ENCODE measurements at places on chromosomes 13 and 19.

DNA sequence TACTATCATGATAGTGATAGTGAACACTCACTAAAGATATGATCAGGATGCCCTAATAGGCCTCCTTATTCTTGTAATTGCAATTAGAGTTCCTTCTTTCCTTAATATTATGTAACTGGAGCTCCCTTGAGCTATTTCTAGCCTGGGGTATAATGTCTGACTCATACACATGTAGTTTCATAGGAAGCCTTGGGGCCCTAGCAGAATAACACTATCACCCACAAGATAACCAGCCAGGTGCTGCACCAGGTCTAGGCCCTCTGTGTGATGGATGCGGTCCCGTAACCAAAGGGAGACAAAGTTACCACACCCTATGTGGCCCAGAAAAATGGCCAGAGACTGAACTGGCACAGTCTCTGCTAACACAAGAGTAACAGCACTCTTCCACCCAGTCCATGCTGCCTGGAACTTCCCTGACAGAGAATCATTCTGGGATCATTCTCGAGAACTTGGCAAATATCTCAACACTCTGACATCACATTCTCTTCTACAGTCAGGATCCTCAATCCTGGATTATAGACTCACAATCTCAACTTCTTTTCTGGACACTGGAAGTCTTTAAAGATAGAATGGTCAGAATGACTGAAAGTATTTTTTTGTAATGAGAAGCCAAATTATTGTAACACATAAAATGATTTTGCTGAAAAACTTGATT is 32.6 kb upstream of the IGFL4 start:
- no peaks in the 10 kb centered on the region for H3K36me3 ChIP-seq
- H3K27ac ChIP-seq: no peak overlapping the region
- H3K4me1 ChIP-seq: peaks cover 9% of the 10 kb centered on the region
- DNase-seq: no peak

DNA sequence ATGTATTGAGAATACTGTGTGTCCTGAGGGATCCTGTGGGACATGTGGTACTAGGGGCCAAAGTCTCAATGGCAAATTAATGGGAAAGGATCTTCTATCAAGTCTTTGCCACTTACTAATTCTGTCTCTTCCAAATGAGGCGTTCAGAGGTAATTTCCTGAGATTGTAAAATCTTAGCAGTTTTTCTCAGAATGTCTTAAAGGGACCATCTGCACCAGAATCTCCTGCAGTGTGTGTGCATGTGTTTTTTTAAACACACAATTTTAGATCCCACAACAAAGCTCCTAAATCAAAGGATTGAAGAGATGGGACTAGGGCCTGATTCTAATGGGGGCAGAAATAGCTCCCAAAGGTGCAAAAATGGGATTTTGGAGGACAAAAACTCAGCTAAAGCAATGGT is 78.2 kb downstream of the MYO16 start:
- DNase-seq: no peak
- H3K4me3 ChIP-seq: no peak overlapping the region
- H3K4me1 ChIP-seq: no peaks in the 10 kb centered on the region
- no peak overlapping the region for H3K27ac ChIP-seq
- H3K27me3 ChIP-seq: no peaks in the 10 kb centered on the region

DNA sequence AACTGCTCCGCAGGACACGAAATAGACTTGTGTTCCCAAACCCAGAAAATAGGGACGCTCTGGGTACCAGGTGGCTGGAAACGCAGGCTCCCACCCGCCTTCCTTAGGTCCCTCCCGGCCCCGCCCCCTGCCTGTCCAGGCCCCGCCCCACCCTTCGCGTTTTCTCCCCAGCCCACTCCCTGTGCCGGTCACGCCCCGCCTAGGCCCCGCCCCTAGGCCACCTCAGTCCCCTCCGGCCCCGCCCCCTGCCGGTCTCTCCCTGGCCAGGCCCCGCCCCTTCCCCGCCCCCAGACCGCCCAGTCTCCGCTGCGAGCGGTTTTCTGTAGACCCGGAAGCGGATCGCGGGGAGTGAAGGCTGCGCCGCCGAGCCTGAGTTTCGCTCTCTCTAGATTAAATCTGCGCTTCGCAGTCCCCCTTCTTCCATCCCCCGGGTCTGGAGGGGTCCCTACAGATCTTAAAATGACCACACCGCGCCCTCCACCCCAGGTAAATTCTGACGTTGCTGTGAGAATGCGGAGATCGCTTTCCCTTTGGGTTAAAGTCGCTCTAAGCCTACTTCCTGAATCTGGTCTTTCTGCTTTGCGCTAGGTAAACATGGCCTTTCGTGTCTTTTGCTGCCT is 3.7 kb upstream of the ZNF665 start:
- DNase-seq: no peak
- H3K27ac ChIP-seq: no peak overlapping the region
- H3K4me1 ChIP-seq: no peaks in the 10 kb centered on the region
- H3K27me3 ChIP-seq: no peaks in the 10 kb centered on the region

DNA sequence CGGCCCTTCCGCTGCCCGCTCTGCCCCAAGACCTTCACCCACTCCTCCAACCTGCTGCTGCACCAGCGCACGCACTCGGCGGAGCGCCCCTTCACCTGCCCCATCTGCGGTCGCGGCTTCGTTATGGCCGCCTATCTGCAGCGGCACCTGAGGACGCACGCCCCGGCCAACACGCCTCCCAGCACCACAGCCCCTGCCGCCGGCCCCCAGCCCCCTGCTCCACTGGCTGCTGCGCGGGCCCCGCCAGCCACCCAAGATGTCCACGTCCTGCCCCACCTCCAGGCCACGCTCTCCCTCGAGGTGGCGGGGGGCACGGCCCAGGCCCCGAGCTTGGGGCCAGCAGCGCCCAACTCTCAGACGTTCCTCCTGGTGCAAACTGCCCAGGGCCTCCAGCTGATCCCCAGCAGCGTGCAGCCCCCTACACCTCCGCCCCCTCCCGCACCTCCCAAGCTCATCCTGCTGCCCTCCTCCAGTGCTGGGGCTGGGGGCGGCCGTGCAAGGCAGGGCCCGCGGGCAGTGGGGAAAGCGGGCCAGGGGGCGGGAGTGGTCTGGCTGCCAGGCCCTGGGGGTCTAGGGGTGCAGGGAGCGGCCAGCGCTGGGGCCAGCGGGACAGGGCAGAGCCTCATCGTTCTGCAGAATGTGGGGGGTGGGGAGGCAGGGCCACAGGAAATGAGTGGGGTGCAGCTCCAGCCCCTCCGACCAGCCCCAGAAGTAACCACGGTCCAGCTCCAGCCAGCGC is 1.9 kb upstream of the NAT14 start:
- no peaks in the 10 kb centered on the region for H3K36me3 ChIP-seq
- H3K4me3 ChIP-seq: no peak overlapping the region

DNA sequence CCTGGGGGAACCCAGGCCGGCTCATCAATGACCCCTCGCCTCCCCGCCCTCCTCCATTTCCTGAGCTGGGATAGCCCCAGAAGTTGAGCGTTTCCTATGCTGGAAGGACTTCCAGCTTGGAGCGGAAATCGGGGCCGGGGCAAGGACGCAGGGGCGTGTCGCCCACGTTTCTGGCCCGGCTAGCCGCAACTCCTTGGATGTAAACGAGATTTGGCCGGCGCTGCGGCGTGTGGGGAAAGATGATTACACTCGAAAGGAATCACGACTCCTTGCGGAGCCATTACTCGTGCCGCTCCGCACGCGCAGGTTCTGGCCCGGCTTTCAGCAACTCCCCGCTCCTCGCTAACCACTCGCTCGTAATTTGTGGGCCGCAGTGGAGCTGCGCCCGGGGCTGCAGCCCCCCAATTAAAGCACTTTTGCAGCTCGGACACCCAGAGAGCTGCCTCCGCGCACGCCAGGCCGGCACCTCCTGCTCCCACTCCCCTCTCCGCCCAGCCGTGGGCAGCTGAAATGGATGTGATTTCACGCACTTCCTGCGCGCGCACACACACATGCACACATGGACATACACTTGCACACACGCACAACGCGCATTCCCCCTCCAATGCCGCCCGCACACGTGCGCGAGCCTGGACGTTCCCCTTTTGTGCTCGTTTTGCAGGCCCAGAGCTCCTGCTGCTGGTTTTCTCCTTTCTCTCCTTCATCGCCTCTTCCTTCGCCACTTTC is 15.7 kb downstream of the ZIC5 start:
- H3K27ac ChIP-seq: no peak overlapping the region
- H3K4me3 ChIP-seq: no peak overlapping the region

Measured in MM.1S (cell line).